ENCODE measurements at places on chromosomes 7 and 10.

DNA sequence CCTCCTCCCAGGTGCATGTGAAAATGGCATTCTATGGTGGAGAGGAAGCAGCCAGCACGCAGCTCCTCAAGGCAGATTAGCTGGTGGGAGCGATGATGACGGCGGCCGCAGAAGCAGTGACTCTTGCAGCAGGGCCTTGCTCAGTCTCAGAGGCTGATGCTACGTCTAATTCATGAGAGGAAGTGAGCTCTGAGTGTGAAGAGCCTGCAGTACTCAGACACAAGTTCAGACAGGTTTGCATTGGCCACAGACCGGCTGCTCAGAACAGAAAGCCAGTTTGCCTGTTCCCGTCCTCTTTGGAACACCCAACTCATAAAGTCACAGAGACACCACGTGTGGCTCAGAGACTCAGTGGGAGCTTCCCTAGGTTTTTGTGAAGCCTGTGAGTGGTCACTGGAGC is 136.5 kb downstream of the ADARB2 start:
- H3K36me3 ChIP-seq, result no peaks in the 10 kb centered on the region
- H3K4me1 ChIP-seq, result no peaks in the 10 kb centered on the region
- DNase-seq, result no peak
- no peaks in the 10 kb centered on the region for H3K27me3 ChIP-seq
- H3K27ac ChIP-seq, result no peak overlapping the region

DNA sequence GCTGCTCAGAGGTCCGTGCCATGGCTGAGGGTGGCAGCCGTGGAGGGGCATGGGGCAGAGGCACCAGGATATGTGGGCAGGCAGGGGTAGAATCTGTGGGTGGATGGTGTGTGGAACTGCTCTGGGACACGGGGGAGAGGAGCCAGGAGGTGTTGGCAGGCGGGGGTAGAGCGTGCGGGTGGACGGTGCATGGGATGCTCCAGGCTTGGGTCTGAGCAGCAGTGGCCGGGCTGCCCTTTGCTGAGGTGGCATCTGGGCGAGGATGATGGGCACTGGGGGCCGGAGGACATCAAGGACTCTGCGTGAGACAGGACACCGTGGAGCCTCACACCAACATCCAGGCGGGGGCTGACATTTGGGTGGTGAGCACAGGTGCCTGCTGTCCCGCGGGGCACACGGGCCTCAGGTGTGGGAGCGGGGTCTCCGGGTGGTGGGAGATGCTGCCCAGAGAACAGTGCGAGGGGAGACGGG is 46.2 kb downstream of the JAKMIP3 start:
- no peak overlapping the region for H3K4me3 ChIP-seq
- DNase-seq, result no peak
- H3K27ac ChIP-seq, result no peak overlapping the region
- no peaks in the 10 kb centered on the region for H3K36me3 ChIP-seq
- no peaks in the 10 kb centered on the region for H3K27me3 ChIP-seq
- no peaks in the 10 kb centered on the region for H3K4me1 ChIP-seq

DNA sequence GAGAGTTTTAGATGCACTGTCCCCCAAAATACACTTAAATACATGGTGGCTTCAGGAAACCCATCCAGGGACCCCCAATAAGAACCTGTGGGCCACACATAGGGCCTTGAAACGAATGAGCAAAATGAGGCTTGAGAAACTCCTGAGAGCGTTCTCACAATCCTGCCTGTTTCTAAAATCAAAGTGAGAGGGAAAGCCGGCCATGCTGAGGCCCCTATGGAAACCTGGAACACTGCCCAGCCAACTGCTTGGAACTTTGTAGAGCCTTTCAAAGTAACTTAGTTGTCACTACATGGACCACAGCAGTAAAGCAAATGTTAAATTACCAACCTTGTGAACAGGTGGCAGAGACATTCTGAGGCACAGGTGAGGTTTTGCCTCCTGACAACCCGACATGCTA is 13.4 kb downstream of the SGMS1 start:
- H3K4me3 ChIP-seq, result no peak overlapping the region
- no peak overlapping the region for H3K27ac ChIP-seq
- no peaks in the 10 kb centered on the region for H3K27me3 ChIP-seq
- H3K36me3 ChIP-seq, result no peaks in the 10 kb centered on the region
- no peaks in the 10 kb centered on the region for H3K4me1 ChIP-seq

- H3K36me3 ChIP-seq, result no peaks in the 10 kb centered on the region
- H3K27ac ChIP-seq, result no peak overlapping the region
- H3K27me3 ChIP-seq, result no peaks in the 10 kb centered on the region
Observed at GRCh38 chr10:105187243-105187642, 546.2 kb downstream of the SORCS3 start.

GRCh38 chr7:98399890-98400541 is 874 bp downstream of the BAIAP2L1 start:
- H3K36me3 ChIP-seq, result no peaks in the 10 kb centered on the region
- no peak for DNase-seq
- peaks cover 36% of the 10 kb centered on the region for H3K27me3 ChIP-seq
- peak overlapping the region; percentile 49 for H3K4me3 ChIP-seq
- H3K27ac ChIP-seq, result peak overlapping the region; percentile 75
- H3K4me1 ChIP-seq, result peaks cover 5% of the 10 kb centered on the region

DNA sequence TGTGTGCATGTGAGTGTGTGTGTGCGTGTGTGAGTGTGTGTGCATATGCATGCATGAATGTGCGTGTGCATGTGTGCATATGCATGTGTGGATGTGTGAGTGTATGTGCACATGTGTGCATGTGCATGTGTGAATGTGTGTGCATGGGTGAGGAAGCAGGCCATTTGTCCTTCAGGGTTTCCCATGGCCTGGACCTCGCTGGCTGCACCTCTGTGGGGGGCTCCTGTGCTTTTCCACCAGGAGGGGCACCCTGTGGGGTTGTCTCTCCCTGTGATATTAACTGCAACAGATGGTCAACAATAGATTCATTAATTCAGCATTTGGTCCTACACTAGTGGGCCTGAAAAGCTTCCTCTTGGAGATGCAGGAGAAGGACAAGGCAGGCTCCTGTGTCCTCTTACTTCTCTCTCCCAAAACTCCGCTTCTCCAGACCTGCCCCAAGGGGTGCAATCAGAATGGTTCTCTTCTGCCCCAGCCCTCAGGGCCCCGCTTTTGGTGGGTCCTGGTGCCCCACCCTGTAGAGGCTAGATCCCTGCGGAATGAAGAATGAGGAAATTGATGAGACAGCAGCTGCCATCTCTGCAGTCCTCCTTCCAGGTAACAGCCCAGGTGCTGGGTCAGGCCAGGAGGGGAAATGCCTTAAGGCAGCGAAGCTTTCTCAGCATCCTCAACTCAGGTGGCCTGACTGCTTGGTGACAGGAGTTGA is 41.5 kb upstream of the NUB1 start:
- no peaks in the 10 kb centered on the region for H3K36me3 ChIP-seq
- no peaks in the 10 kb centered on the region for H3K4me1 ChIP-seq
- H3K27me3 ChIP-seq, result no peaks in the 10 kb centered on the region

DNA sequence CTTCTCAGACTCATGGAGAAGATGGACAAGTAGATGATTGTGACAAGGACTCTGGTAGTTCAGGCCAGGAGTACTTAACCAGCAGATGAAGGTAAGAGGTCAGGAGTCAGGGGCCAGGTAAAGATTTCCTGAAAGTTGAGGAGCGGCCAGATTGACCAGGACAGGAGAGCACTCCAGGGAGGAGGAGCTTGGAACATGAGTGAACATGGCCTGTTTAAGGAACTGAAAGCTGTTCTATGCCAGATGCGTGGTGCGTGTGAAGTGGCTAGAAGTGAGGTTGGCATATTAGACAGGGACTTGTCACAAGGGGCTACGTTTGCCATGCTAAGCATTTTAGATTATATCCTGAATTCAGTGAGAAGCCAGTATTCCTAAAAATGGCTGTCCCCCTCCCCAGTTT is 157.2 kb downstream of the WNT2 start:
- no peaks in the 10 kb centered on the region for H3K4me1 ChIP-seq
- DNase-seq, result no peak
- no peak overlapping the region for H3K27ac ChIP-seq
- H3K27me3 ChIP-seq, result no peaks in the 10 kb centered on the region

DNA sequence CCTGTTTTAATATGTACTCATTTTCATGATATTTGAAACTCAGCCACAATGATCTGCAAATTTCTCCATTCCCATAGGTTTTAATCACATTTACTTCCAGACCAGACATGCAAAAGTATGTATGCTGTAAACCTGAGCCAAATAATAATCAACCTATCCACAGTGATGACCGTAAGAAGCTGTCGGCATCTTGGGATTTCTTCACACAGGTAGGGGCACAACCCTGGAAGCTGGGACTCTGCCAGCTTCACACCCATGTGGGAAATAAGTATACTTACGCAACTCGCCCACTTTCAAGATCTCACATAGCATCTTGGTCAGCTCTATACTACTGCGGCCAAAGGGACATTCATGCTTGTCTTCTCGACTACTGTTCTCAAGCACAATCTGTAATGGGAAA is 352.3 kb downstream of the ELMO1 start:
- no peaks in the 10 kb centered on the region for H3K36me3 ChIP-seq
- no peaks in the 10 kb centered on the region for H3K27me3 ChIP-seq
- no peak overlapping the region for H3K27ac ChIP-seq
- peaks cover 7% of the 10 kb centered on the region for H3K4me1 ChIP-seq

GRCh38 chr10:131960631-131961046 is 21.1 kb downstream of the BNIP3 start:
- H3K27ac ChIP-seq, result no peak overlapping the region
- H3K4me1 ChIP-seq, result no peaks in the 10 kb centered on the region
- no peak for DNase-seq
- H3K4me3 ChIP-seq, result no peak overlapping the region

- no peak overlapping the region for H3K4me3 ChIP-seq
- no peaks in the 10 kb centered on the region for H3K27me3 ChIP-seq
- H3K4me1 ChIP-seq, result no peaks in the 10 kb centered on the region
- no peaks in the 10 kb centered on the region for H3K36me3 ChIP-seq
- H3K27ac ChIP-seq, result peak overlapping the region; percentile 89
- no peak for DNase-seq
Observed at GRCh38 chr10:43822631-43823580, 174.2 kb upstream of the ZNF32 start.

DNA sequence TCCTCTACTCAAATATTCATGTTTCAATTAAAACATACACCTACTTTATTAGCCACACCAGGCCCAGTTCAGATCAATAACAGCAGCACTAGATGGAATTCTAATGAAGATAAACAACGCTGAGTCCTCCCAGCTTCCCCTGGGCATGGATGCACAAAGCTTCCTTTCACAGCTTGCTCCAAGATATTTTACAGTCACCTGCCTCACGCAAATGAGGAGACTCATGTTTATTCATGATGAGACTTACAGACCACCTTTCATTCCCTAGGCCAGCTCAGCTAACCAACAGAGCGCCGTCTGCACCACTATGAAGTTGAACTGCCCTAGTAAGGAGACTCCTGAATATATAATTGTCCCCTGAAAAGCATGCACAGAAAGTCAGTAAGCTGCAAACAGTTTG is 283.0 kb upstream of the AOAH start:
- H3K4me3 ChIP-seq, result no peak overlapping the region
- no peaks in the 10 kb centered on the region for H3K27me3 ChIP-seq
- H3K27ac ChIP-seq, result no peak overlapping the region
- no peaks in the 10 kb centered on the region for H3K36me3 ChIP-seq

DNA sequence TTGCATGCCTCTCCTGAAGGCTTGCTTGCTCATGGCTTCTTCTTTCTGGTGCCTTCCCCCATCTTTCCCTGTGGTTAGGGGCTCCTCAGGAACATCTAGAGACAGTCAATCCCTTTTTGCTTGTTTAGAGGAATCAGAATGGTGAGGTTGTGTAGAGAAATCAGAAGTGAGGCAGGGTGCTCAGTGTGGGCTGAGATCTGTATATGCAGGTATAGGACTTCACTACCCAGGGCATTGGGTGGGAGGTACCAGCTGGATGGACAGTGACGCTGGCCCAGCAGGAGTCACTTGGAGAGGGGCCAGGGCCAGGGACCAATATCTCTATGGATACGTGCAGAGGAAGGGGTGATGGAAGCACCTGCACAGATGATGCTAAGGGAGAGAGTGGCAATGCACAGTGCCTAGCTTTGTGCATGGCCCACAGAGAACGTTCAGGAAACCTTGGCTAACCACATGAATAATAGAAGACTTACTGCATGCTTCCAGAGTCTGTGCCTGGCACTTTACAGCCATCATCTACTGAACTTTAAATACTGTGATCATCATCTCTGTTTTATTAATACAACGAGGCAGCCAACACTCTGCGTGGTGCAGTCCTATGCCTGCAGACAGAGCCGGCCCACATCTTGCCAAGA is 255.2 kb downstream of the ABCA13 start:
- no peak overlapping the region for H3K4me3 ChIP-seq
- no peaks in the 10 kb centered on the region for H3K27me3 ChIP-seq
- H3K4me1 ChIP-seq, result no peaks in the 10 kb centered on the region
- H3K36me3 ChIP-seq, result no peaks in the 10 kb centered on the region
- H3K27ac ChIP-seq, result no peak overlapping the region

DNA sequence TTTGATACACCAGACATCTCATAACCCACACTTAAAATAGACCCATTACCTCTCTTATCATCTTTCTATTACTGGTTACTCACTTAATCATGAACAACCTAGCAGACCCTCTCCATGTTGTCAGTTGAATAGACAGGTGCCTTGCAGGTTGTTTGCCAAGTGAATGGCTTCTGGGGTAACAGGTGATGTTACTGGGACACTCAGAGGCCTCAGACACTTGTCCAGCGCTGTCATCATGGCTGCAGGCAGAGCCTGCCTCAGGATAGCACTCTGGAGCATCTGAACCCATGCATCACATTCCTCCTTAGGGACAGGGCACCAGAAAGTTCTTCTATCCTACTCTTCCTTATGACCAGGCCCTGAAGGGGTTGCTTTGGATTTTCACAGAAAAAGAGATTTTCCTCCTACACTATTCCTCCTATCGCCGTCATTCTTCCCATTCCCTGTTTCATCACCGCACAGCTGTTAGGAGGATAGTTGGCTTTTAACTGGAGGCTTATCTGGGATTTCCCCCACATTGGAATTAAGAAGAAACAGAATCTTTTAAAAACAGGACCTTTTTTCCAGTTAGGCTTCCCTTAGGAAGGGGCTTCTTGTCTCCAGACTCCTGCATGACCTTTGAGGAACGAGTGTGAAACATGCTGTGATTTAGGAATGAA is 182.1 kb downstream of the VTI1A start:
- H3K4me3 ChIP-seq, result no peak overlapping the region
- no peak for DNase-seq

- no peak for DNase-seq
- H3K36me3 ChIP-seq, result no peaks in the 10 kb centered on the region
- no peak overlapping the region for H3K27ac ChIP-seq
- H3K4me3 ChIP-seq, result no peak overlapping the region
- H3K4me1 ChIP-seq, result no peaks in the 10 kb centered on the region
Observed at GRCh38 chr10:92544296-92544695, 29.6 kb downstream of the IDE start.

- H3K4me3 ChIP-seq, result no peak overlapping the region
- H3K36me3 ChIP-seq, result no peaks in the 10 kb centered on the region
- DNase-seq, result no peak
Observed at GRCh38 chr10:59435707-59436106, 73.4 kb upstream of the FAM13C start.

DNA sequence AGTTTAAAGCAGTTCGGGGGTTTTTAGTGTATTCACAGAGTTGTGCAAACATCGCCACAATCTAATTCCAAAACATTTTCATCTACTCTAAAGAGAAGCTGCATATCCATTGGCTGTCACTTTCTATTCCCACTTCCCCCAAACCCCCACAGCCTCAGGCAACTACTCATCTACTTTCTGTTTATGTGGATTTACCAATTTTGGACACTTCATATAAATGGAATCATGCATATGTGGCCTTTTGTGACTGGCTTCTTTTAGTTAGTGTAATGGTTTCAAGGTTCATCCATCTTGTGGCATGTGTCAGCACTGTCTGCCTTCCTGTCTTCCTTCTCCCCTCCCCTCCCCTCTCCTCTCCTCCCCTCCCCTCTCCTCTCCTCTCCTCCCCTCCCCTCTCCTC is 78.5 kb upstream of the FZD1 start:
- H3K4me3 ChIP-seq, result no peak overlapping the region
- H3K4me1 ChIP-seq, result no peaks in the 10 kb centered on the region
- H3K27me3 ChIP-seq, result no peaks in the 10 kb centered on the region
- H3K36me3 ChIP-seq, result no peaks in the 10 kb centered on the region
- no peak overlapping the region for H3K27ac ChIP-seq

All from tibial nerve (tissue), 4 donors.